ENCODE measurements at places on chromosomes 11 and 22. TPM values are rescaled to one million over a fixed set of nuclear protein-coding genes. Genes with fewer than 3 reads are reported as not detected.

GRCh38 chr11:120714438-120714837 lies 202.9 kb downstream of the GRIK4 start:
- peaks cover 23% of the 10 kb centered on the region for H3K27me3 ChIP-seq
- H3K4me1 ChIP-seq = peaks cover 16% of the 10 kb centered on the region

DNA sequence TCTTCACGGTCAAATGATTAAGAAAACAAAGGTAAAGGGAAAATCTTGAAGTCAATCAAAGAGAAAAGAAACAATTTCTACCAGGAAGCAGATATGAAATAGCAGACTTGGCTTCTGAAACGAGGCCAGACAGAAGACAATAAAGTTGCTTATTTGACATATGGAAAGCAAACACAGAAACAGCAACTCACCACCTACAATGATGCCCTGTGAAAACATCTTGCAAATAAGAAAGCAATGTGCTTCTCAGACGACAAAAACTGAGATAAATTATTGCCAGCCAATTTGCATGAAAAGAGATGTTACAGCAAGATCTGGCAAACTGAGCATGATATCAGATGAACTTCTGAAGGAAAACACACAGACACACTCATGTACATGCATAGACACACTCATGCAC lies 45.9 kb upstream of the CTSC start:
- no peaks in the 10 kb centered on the region for H3K36me3 ChIP-seq
- H3K4me1 ChIP-seq = peaks cover 4% of the 10 kb centered on the region
- peaks cover 33% of the 10 kb centered on the region for H3K27me3 ChIP-seq
- no peak overlapping the region for H3K27ac ChIP-seq

- no peak for DNase-seq
- H3K36me3 ChIP-seq = peaks cover 18% of the 10 kb centered on the region
Observed at GRCh38 chr22:21690401-21690801, 24.6 kb downstream of the PPIL2 start.

- no peaks in the 10 kb centered on the region for H3K27me3 ChIP-seq
- no peak for DNase-seq
- peaks cover 11% of the 10 kb centered on the region for H3K36me3 ChIP-seq
- peak overlapping the region; percentile 69 for H3K4me3 ChIP-seq
Observed at GRCh38 chr11:73314117-73314961, 6.3 kb downstream of the ARHGEF17 start.

DNA sequence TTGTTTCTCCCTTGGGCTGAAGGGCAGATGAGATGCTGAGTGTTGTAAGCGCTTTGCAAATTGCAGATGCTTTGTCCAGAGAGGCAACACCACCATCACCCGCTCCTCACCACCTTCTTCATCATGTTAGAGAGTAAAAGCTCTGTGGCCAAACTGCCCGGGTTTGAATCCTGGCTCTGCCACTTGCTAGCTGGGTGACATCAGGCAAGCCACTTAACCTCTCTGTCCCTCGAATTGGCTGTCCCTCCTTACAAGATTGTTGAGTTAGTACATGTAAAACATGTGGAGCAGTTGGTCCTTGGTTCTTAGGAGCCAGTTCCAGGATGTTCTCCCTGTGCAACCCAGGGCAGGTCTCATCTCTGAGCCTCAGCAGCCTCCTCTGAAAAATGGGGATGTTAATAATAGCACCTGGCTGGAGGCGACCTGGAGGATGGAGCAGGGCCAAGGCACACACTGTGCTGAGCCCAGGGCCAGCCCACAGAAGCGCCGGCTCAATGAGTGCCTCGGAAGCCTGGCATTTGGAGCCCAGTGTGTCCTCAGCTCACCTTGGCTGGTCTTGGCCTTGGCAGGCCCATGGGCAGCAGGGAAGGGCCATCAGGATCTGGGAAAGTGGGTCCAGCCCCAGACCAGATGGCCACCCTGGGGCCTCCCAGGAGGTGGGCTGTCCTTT lies 10.5 kb downstream of the C11orf86 start:
- no peak for DNase-seq
- H3K27ac ChIP-seq = no peak overlapping the region
- H3K4me1 ChIP-seq = peaks cover 38% of the 10 kb centered on the region
- no peaks in the 10 kb centered on the region for H3K36me3 ChIP-seq
- no peak overlapping the region for H3K4me3 ChIP-seq
- H3K27me3 ChIP-seq = no peaks in the 10 kb centered on the region

DNA sequence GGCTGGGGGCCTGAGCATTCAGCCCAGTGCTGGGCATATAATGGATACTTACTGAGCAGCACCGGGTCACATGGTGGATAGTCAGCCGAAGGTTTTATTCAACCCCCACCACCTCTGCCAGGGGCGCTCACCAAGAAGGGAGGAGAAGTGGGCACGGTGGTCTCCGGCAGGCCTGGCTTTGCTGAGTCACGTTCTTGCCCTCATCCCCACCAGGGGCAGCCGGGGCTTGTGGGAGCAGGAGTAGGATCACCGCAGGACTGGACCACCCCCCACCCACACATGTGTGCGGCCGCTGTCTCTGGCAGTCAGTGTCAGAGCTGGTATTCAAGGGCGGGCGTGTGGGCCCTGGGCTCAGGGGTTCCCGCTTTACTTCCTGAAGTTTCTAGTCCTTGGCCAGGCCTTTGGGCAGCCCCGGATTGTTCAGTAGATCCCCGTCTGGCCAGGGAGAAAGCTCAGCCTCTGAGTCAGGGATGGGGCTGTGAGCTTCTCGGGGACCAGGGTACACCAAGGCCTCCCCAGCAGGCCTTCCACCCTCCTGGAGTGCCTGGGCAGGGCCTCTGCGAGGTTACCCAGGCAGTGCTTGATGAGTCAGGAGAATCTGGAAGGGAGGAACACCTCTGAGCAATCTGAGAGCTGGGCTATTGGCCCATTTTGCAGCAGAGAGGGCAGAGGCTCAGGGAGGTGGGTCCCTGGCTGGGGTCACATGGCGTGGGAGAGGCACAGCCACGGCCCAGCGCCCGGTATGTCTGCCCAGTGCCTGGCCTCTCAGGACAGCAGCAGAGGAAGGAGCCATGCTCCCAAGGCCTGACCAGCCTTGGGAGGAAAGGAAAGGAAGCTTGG lies 60.6 kb downstream of the RTL6 start:
- peaks cover 10% of the 10 kb centered on the region for H3K4me1 ChIP-seq
- DNase-seq = no peak
- H3K4me3 ChIP-seq = no peak overlapping the region
- H3K36me3 ChIP-seq = no peaks in the 10 kb centered on the region
- no peak overlapping the region for H3K27ac ChIP-seq

CCDC116 gene
- 0.78 TPM for total RNA-seq

CCDC134 gene
- 10.0 TPM for total RNA-seq

NPTXR gene
- 4.8 TPM for total RNA-seq

Measured in osteocyte (in vitro differentiated cells).